Panc1 (cell line): ENCODE measurements at places on chromosomes 1 and 21.

- no peak for DNase-seq
Measured at GRCh38 chr1:54283635-54284385, 83.8 kb downstream of the MRPL37 start.

GRCh38 chr1:153563483-153563901 is 2.2 kb downstream of the S100A2 start:
- DNase-seq: no peak

- no peak for DNase-seq
Measured at GRCh38 chr1:26946270-26946669, 14.0 kb downstream of the KDF1 start.

- no peak for DNase-seq
Measured at GRCh38 chr1:14787604-14788003, 189.1 kb downstream of the KAZN start.

GRCh38 chr1:42658877-42659337 is 684 bp downstream of the PPIH start:
- DNase-seq: no peak

- no peak for DNase-seq
Measured at GRCh38 chr1:234148350-234148749, 224.9 kb upstream of the COA6 start.

GRCh38 chr21:45444385-45444784 is 39.4 kb downstream of the COL18A1 start:
- DNase-seq: no peak

DNA sequence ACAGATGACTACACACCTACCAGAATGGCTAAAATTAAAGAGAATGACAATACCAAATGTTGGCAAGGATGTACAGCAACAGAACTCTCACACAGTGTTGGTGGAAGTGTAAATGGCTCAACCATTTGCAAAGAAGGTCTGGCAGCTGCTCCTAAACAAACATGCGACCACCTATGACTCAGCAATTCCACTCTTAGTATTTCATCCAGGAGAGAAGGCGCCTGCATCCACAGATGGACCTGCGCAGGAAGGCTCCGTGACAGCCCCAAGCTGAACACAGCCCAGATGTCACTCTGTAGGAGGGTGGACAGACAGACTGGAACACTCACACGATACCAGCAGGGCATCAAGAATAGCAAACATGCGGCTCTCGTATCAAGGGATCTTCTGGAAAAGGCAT is 6.7 kb downstream of the PTTG1IP start:
- DNase-seq: no peak
